ENCODE measurements at places on chromosomes 12 and 14. TPM values are rescaled to one million over a fixed set of nuclear protein-coding genes. Genes with fewer than 3 reads are reported as not detected.
A peak's percentile ranks its signal among the peaks of the same experiment; 100 is the strongest.

DNA sequence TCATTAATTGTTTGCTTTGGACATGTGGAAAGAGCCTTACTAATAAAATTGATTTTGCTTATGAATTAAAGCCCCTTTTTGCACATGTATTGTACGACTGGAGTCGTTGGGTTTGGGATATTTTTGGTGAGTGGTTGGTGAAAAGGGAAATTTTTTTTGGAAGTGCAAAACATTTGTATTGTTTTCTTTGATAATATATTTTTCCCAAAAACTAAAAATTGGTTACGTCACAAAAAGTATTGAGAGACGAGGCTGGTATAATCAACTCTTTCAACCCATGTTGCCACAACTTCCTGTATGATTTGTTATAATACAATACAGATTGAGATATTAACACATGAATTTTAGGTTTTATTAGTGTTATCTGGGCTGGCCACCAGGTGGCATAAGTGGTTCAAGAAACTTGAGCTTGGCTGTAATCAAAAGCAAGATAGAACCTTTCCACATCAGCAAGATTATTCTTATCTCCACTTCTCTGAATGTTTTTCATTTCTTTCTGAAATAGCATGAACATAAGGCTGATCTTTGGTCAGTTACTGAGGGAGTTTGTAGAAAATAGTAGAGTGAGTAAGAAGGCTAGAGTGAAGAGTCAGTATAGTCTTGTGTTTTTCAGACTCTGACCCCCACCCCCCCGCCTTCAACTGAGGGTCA, 8.7 kb downstream of the NGDN start:
- DNase-seq = peak; percentile 25
- no peak overlapping the region for H3K27ac ChIP-seq
- no peak overlapping the region for H3K4me3 ChIP-seq
- peaks cover 58% of the 10 kb centered on the region for H3K36me3 ChIP-seq
- no peaks in the 10 kb centered on the region for H3K27me3 ChIP-seq

GRCh38 chr12:24584032-24584675, 364.7 kb downstream of the BCAT1 start:
- H3K27me3 ChIP-seq = no peaks in the 10 kb centered on the region
- no peaks in the 10 kb centered on the region for H3K36me3 ChIP-seq
- H3K27ac ChIP-seq = no peak overlapping the region
- DNase-seq = no peak
- no peaks in the 10 kb centered on the region for H3K4me1 ChIP-seq

GRCh38 chr14:85764822-85765221, 234.9 kb downstream of the FLRT2 start:
- no peak for DNase-seq
- H3K4me1 ChIP-seq = no peaks in the 10 kb centered on the region
- H3K4me3 ChIP-seq = no peak overlapping the region
- no peak overlapping the region for H3K27ac ChIP-seq
- no peaks in the 10 kb centered on the region for H3K27me3 ChIP-seq

TMTC2 gene
- 1.6 TPM for total RNA-seq

SOX5 gene
- total RNA-seq = 1.3 TPM

DNA sequence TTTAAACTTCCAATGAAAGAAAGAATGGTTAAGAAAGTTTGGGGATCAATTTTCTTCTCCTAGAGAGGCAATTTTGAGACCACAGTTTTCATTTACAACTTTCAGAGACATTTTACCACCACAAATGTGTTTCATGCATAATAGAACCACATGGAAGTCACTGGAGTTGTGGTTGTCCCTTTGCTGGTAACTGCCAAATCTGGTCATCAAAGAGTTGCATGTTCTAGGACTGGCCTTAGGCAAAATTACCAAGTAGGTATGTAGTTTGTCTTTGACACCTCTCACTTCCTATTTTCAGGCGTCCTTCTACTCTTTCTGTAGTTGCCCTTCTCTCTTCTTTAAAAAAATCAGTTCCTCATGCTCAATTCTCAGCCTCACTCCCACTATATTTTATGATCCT, 54.3 kb upstream of the TMX1 start:
- no peaks in the 10 kb centered on the region for H3K4me1 ChIP-seq
- H3K36me3 ChIP-seq = no peaks in the 10 kb centered on the region
- H3K27me3 ChIP-seq = no peaks in the 10 kb centered on the region
- DNase-seq = no peak

Data from gastrocnemius medialis (tissue), 4 donors.